Activated CD4-positive, alpha-beta memory T cell treated with anti-CD3 and anti-CD28 coated beads, Interleukin-2, amount 10 ng/mL, durations not matched to agents 7 days and 5 days (primary cell): ENCODE measurements at places on chromosomes 11 and 22. TPM values are rescaled to one million over a fixed set of nuclear protein-coding genes. Genes with fewer than 3 reads are reported as not detected.

MMP12 gene
- total RNA-seq: not detected

CRELD2 gene
- 51.2 TPM for total RNA-seq

OR2D2 gene
- total RNA-seq: not detected

CCDC116 gene
- total RNA-seq: 0.43 TPM

ACTN3 gene
- total RNA-seq: 0.30 TPM

ASPHD2 gene
- total RNA-seq: 12.7 TPM

SLC37A2 gene
- total RNA-seq: 2.2 TPM
